Naive thymus-derived CD8-positive, alpha-beta T cell (primary cell): ENCODE measurements at places on chromosomes 3 and 15.

GRCh38 chr15:93469994-93470393 is 381.0 kb upstream of the RGMA start:
- no peak for DNase-seq

DNA sequence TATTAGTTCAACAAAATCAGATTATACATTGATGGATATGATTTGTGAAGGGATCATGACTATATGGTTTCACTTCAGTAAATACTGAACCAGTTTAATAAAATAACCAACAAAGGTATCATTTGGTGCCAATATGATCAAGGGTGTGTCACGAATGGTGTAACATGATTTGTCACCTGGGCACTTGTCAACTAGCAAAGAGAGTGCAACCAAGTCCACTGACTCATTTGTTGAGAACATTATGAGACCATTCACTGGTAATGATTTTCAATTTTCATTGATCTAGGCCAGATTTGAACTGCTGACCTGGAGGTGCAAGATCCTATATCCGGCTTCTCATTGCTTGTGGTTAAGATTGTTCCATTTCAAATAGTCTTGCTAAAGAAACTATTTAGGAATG is 1037.9 kb downstream of the ROBO2 start:
- no peak for DNase-seq

DNA sequence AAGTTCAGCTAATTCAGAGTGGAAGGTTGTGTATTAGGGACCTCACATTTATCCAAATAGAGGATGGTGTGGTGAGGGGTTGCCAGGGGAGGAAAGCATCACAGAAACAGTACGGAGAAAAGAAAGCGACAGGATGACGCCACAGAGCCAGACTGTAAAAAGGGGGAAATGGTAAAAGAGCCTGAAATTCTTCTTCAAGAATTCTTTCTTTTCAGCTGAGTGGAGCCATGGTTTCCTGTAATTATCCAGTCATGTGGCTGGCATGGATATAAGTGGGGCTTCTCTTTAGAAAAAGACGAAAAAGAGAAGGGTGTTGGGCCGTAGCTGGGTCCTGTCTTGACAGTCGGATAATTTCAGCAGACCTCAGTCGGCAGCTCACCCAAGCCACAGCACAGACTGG is 24.5 kb upstream of the PSMD6 start:
- DNase-seq: no peak

DNA sequence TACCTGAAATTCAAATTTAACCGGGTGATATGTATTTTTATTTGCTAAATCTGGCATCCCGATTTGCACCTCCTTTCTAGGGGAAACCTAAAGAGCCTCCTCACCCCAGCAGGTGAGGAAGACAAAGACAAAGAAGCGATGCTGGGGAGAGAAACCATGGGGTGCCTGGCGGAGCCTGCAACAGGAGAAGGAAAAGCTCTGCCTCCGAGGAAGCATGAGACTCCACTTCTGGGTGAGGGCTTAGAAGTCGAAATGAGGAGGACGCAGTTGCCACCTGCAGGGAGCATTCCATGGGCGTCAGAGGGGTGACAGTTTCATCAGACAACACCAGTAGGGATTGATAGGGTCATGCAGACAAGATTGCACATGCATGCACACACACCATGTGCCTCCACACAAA is 30.5 kb upstream of the LYZL4 start:
- no peak for DNase-seq

- no peak for DNase-seq
These were observed 23.3 kb upstream of the NEO1 start for GRCh38 chr15:73028831-73029451.

GRCh38 chr3:161674402-161674801 is 177.8 kb downstream of the OTOL1 start:
- no peak for DNase-seq

DNA sequence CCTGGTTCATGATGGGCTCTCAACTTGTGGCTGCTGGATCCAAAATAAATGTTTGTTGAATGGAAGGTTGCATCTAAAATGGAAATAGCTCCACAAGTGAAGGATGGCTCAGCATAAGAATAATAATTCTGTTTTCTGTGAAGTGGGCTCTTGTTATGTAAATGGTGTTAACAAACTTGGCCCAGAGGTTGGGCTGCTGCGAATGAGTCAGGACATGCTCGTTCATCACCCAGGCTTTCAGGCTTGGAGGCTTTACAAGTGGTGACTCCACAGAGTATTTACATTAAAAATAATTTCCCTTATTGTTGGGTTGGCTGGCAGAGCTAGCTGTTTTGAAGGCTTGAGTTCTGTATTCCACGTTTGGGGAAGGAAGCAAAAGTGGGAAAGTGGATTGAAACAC is 60.5 kb downstream of the ITGB5 start:
- DNase-seq: no peak
